ENCODE measurements at places on chromosomes 6 and 20.

DNA sequence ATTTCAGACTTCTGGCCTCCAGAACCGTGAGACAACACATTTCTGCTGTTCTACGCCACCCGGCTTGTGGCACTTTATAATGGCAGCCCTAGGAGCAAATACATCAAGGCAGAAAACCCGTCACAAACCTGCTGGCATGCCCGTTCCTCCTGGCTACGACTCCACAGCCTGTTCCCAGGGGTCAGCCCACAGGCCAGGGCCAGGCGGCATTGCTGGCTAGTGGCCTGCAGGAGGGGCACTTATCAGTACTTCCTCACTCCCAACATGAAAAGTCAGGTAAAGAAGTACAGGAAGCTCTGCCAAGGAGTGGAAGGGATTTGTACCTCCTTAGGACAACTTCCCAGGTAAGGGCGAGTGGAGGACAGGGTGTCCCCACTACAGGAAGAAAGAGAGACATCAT is 223.1 kb upstream of the AGPAT4 start:
- no peak for DNase-seq

- DNase-seq = no peak
Observed at GRCh38 chr6:11341867-11342266, 109.4 kb upstream of the NEDD9 start.

DNA sequence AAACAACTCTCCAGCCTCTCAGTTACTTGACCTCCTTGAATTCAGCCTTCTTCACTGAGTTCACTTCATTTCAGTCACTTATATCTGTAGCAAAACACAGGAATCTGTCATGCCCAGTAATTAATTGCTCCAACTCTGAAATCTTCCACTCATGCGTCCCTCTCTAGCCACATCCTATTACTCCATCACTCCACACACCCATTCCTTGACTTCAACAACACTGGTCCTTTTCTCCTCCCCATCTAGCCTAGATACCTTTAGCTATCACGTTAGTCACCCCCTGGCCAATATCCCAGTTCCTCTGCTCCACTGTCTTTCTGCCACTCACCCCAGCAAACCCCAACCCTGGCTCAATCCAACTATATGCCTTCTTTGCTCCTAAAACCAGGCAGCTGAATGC is 7.7 kb downstream of the ZHX3 start:
- DNase-seq = no peak

DNA sequence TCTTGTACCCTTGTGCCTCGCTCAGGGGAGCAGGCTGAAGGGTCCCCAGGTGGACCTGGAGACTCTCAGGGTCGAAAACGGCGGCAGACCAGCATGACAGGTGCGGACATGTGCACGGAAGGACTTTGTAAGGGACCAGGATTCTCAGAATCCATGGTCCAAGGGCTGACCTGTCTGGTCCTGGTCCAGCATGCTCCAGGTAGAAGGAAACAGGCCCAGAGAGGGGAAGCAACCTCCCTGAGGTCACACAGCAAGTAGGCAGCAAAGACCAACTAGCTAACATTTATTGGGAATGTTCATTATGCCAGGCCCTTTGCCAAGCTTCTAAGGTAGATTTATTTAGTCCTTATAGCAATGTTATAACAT is 5.9 kb downstream of the CDKN1A start:
- DNase-seq = no peak

DNA sequence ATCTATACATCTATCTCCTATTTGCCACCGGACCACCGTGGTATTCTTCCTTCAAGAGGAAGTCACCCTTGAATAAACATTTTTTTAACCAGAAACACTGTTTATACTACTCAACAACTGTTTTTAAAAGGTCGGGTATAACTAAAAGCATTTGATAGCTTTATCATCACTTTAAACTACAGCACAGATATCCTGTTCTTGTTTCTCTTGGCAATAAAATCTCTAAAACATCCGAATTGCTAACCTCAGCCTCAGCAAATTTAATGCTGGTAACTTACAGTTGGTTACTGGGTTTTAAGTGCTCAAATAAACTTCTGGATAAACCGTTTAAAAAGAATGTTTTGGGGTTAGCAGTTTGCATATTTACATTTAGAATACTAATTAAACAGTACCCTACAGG is 20.4 kb downstream of the ZUP1 start:
- DNase-seq = no peak

- no peak for DNase-seq
Observed at GRCh38 chr6:25351485-25351884, 72.3 kb downstream of the CARMIL1 start.

- no peak for DNase-seq
Observed at GRCh38 chr6:167238146-167238693, 52.9 kb upstream of the UNC93A start.

DNA sequence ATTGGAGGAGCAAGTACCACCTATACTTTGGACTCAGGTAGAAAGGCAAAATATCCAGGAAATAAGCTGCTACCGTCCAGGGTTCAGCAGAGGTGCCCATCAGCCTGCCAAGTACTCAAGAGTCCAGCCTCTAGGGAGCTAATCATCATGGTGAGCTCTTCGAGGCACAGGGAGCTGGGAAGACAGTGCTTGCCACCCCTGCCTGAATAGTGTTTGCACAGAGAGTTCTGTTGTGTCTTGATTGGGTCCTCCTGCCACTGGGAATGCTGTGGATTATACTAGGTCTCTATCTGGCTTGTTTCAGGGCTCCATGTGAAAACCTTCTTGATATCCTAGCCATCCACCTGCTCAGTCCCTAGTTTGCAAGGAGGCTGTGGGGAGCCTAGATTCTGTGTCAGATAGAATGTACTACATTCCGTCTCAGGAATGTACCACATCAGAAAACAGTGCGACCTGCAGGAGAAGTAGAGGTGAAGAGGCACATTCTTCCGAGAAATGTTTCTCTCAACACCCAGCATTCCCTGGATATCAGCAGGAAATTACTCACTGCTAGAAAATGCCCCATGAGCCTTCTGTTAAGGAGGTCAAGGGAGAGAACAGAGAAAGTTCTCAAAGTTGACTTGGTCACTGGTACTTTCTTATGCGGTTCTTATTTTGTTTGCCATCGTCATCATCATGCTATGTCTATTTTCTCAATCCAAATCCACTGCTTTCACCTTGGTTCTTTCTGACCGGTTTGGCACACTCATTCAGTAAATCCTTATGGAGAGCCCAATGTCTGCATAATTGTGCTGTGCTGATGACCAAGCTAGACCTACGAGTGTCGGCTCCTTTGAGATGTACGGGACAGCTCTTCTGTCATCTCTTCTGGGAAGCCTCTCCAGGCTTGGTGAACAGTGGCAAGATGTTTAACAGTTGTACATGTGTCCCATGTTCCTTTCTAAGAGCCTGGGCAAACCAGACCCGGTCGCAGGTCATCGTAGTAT is 30.7 kb downstream of the PTPN1 start:
- DNase-seq = no peak

DNA sequence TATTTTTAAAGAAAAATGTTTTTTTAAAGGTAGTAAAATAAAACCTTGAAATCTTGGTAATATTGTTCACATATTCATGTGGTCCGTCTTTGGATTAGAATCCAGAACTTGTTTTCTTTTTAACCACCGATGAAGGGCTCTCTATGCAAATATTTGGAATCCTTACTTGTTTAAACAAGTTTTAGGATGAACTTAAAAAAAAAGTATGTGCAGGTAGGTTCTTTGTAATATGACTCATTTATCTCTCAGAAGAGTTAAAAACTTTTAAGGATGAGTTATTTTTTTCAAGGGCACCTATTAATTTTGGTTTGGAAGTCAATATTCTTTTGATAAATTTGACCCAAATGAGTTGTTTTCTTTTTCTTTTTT is 8.9 kb downstream of the DSP start:
- DNase-seq = no peak

- no peak for DNase-seq
Observed at GRCh38 chr20:51412951-51413481, 129.5 kb downstream of the NFATC2 start.

DNA sequence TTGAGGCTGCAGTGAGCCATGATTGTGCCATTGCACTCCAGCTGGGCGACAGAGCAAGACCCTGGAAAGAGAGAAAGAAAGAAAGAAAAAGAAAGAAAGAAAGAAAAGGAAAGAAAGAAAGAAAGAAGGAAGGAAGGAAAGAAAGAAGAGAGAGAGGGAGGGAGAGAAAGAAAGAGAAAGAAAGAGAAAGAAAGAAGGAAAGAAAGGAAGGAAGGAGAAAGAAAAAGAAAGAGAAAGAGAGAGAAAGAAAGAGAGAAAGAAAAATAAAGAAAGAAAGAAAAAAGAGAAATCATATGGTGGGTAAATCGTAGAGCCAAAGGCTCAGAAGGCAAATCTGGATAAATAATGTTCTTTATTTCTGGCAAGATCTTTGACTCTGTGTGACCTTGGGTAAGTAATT is 53.4 kb downstream of the CD40 start:
- no peak for DNase-seq

DNA sequence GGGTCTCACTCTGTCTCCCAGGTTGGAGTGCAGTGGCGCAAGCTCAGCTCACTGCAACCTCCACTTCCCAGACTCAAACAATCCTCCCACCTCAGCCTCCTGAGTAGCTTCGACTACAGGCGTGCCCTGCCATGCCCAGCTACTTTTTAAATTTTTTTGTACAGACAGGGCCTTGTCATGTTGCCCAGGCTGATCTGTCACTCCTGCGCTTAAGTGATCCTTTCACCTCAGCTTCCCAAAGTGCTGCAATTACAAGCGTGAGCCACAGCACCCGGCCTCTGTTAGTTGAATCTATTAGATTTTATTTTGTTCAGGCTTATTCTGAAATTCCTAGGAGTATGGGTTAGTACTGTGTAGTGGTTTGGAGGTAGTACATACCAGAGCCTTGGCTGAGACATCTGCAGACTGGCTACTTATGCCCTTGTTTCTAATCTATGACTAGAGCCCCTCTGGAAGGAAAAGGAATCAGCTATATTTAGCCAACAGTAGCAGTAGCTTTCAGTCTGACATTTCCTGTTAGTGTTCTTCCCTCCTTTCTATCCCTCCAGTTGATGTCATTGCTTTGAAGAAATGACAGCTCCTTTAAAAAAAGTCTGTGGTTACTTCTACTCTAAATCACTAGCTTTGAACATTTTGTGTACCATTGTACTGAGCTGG is 74.4 kb downstream of the ITCH start:
- DNase-seq = no peak

GRCh38 chr20:50321797-50322480 is 131.3 kb downstream of the CEBPB start:
- DNase-seq = no peak

DNA sequence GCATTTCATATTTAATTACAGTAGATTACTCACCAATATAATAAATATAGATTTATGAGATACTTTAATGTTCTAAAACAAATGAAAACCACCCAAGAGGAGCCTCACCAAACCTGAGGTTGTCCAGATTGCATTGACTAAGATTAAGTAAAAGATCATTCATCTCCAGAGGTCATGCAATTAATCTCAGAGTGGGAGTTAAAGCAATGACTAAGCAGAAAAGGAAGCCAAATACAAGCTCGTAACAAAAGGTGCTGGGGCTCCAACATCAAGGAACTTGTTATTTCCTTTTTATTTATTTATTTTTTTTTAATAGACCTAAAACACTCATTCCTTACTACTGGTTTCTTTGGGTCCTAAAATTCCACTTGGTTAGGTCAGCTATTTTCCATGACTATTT is 57.7 kb downstream of the RSPO3 start:
- no peak for DNase-seq

DNA sequence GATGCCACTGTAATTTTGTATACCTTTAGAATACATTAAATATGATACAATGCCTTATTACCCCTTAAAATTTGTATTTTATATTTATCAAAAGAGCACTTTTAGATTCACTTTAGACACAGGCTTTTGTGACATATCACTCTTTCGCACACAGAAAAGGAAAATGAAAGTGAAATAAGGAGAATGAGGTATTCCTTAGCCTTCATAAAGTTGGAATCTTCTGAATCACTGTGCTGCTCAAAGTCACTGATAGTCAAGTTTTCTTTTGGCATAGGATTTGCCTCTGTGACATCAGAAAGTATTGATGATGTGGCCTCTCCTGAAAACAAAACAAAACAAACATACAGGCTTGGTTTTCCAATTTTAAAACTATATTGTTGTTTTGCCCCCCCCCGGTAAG is 1097.1 kb downstream of the KIF16B start:
- DNase-seq = no peak

DNA sequence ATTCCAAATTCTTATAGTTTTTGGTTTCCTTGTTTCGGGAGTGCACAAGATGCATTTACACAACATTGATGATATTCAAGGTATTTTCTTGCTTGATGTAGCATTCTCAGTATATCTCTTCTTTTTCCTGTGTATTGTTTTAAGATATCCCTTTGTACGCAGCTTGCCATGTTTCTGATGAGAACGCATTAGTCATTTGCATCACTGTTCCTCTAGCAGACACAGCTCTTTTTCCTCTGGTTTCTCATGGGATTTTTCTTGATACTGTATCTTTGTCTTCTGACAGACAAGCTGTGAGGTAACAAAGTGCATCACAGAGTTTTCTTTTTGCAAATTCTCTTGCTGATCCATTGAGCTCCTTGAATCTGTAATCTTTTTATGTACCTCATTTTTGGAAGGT is 146.4 kb downstream of the SLC22A3 start:
- no peak for DNase-seq

GRCh38 chr6:121008553-121008952 is 325.7 kb downstream of the TBC1D32 start:
- no peak for DNase-seq

DNA sequence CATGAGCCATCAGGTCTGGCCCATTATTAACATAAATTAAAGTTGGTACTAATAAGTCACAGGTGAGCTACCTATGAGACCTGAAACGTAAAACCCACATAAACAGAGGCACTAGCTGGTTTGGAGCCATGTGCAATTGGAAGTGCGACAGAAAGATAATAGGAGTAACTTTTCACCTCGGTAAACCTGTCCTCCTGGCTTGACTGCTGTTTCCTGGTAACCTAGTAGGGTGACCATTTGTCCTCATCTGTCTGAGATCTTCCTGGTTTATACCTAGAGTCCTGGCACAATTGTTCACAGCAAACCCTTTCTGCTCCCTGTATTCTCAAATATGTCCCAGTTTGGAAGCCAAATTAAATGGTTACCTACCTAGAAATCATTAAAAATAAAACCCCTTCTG is 7.4 kb downstream of the TBC1D20 start:
- no peak for DNase-seq

- DNase-seq = no peak
Observed at GRCh38 chr6:38348371-38348770, 291.4 kb downstream of the BTBD9 start.

- no peak for DNase-seq
Observed at GRCh38 chr6:124888581-124889371, 73.5 kb upstream of the RNF217 start.

DNA sequence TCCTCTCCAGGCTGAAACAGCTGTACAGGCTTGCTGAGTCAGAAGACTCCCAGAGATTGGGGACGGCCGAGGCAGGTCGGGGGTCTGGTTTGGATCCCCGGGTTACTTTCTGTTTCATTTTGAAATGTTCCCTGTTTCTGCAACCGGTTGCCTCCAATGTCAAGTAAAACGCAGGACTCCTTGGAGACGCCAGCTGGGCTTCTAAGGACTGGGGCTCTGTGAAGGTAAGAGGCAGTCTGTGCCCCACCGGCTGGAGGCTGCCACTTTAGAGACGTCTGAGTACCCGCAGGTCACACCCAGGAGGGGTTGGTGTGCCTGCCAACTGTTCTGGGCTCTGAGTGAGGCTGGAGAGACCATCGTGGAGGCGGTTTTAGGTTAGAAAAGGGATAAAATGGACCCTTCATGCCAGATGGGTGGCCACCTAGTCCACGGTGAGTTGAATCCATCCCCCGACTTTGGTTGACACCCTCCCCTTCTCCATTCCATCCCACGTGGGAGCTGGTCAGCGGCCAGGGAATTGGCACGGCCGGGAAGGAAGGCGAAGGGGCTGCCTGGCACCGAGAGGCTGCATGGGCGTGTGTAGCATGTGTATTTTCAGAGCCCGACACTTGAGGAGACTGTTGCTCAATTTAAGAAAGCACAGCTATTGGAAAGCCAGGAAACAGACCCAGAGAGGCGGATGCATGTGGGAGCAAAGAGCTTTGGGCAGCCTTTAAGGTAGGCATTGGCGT is 240.9 kb downstream of the PHACTR1 start:
- peak; percentile 45 for DNase-seq

Data from activated CD8-positive, alpha-beta memory T cell treated with anti-CD3 and anti-CD28 coated beads, Interleukin-2, amount 10 ng/mL, durations not matched to agents 7 days and 5 days (primary cell).